ENCODE measurements at places on chromosomes 1 and 21.
A peak's percentile ranks its signal among the peaks of the same experiment; 100 is the strongest.

GRCh38 chr1:28232558-28233263 is at the start of gene DNAJC8:
TSS of gene DNAJC8 (minus strand) at chr1:28233029. CDS start at chr1:28232998, 31 bp downstream.
- peaks cover 25% of the 10 kb centered on the region for H3K36me3 ChIP-seq
- peak within 1 kb of the TSS; percentile 97 for H3K4me3 ChIP-seq
- H3K27ac ChIP-seq, result peak within 1 kb of the TSS; percentile 89
- no peaks in the 10 kb centered on the region for H3K27me3 ChIP-seq

DNA sequence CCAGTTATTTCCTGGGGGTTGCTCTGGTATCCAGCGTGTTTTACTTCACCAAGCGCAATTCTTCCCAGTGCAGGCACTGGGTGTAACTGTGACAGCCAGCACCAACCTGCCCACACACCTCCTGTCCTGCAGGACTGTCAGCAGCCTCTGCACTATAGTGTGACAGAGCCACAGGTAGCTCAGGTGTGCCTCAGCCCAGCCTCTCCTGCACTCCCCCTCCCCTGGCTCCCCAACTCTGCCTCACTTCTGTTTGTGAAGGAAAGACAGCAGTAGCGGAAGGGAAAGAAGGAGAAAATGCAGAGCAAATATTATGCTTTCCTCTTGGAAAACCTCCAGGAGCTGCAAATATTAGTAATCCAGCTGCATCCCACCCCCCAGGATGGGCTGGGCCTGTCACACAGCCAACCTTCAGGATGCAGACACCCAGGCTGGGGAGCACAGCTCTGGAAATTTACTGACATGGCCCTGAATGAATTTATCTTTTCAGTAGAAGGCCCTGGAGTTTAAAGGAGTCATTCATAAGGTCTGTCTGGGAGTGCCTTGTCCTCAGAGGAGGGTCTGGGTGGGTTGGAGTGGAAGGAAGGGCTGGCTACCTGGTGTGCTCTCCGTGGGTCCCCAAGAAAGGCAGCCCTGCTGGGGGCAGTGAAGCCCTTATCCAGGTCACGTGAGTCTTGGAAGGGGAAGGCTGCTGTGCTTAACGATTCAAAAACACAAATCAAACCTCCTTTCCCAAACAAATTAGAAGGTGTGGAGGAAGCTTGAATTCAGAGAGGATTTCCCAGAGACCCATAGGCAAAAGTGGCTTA is 20.9 kb downstream of the CAPN2 start:
- peak overlapping the region; percentile 76 for H3K27ac ChIP-seq
- no peaks in the 10 kb centered on the region for H3K27me3 ChIP-seq
- H3K36me3 ChIP-seq, result peaks cover 10% of the 10 kb centered on the region
- peak overlapping the region; percentile 27 for H3K4me3 ChIP-seq

- H3K36me3 ChIP-seq, result no peaks in the 10 kb centered on the region
- DNase-seq, result no peak
- peak overlapping the region; percentile 58 for H3K27ac ChIP-seq
- peaks cover 19% of the 10 kb centered on the region for H3K4me1 ChIP-seq
- no peak overlapping the region for H3K4me3 ChIP-seq
Measured at GRCh38 chr1:54297596-54298283, 97.8 kb downstream of the MRPL37 start.

- H3K4me1 ChIP-seq, result peaks cover 5% of the 10 kb centered on the region
- no peak overlapping the region for H3K4me3 ChIP-seq
- no peak overlapping the region for H3K27ac ChIP-seq
Measured at GRCh38 chr1:66253330-66253921, 280.5 kb upstream of the SGIP1 start.

DNA sequence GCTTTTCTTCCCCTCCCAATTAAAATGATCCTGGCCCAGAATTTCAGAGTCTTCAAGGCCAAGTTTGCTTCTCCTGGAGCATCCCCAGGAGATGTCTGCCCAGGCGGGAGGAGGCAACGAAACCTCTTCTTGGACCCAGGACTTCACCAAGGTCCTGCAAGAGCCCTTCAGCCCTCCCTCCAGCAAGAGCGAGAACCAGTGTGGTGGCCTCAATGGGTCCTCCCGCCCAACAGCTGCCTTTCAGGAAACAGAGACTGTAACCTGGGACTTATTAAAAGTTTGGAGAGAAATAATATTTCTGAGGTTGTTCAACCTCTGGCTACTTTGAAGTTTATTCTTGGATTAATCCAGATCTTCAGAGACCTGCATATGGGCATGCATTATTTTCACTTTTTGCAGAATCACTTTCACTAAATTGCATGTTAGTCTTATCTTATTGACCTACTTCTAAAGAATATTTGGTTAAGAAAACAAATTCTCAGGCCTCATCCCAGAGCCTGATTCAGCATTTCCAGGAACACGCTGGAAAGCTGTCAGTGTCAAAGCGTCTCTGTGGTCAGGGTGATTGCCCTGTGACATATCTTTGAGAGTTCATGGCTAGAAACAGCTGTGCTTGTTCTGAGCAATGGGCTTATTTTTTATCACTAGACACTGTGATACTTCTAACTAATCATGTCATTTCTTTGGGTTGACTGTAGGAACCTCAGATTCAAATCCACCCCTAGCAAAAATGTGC is 66.0 kb upstream of the CLDN14 start:
- no peaks in the 10 kb centered on the region for H3K4me1 ChIP-seq
- H3K36me3 ChIP-seq, result no peaks in the 10 kb centered on the region
- no peak for DNase-seq
- H3K27me3 ChIP-seq, result peaks cover 16% of the 10 kb centered on the region
- no peak overlapping the region for H3K4me3 ChIP-seq
- no peak overlapping the region for H3K27ac ChIP-seq

DNA sequence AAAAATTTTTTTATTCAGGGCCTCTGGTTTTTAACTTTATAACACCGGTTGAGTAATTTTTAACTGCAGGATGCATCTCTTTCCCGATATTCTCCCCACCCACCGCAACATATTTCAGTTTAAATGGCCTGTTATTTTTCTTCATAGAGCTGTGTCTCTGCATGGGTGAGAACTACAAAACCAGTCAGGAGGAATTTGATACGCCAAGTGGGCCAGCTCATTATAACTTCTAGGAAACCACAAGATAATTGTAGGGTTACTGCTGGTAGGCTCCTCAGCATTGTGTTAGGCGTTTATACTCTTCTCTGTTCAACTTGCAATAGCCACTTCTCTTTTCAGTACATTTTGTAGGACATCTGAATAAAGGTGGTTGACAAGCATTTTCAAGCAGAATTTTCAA is 169.7 kb downstream of the PBX1 start:
- H3K27me3 ChIP-seq, result no peaks in the 10 kb centered on the region
- peaks cover 20% of the 10 kb centered on the region for H3K4me1 ChIP-seq
- H3K27ac ChIP-seq, result no peak overlapping the region
- no peak overlapping the region for H3K4me3 ChIP-seq
- H3K36me3 ChIP-seq, result no peaks in the 10 kb centered on the region
